Caudate nucleus (tissue), 63 donors: ENCODE measurements at places on chromosomes 1 and 21.
A peak's percentile ranks its signal among the peaks of the same experiment; 100 is the strongest.

- DNase-seq = no peak
Measured at GRCh38 chr21:45963232-45963570, 18.4 kb upstream of the COL6A1 start.

GRCh38 chr1:104768466-104768865, 1018.8 kb downstream of the AMY1C start:
- no peak for DNase-seq

DNA sequence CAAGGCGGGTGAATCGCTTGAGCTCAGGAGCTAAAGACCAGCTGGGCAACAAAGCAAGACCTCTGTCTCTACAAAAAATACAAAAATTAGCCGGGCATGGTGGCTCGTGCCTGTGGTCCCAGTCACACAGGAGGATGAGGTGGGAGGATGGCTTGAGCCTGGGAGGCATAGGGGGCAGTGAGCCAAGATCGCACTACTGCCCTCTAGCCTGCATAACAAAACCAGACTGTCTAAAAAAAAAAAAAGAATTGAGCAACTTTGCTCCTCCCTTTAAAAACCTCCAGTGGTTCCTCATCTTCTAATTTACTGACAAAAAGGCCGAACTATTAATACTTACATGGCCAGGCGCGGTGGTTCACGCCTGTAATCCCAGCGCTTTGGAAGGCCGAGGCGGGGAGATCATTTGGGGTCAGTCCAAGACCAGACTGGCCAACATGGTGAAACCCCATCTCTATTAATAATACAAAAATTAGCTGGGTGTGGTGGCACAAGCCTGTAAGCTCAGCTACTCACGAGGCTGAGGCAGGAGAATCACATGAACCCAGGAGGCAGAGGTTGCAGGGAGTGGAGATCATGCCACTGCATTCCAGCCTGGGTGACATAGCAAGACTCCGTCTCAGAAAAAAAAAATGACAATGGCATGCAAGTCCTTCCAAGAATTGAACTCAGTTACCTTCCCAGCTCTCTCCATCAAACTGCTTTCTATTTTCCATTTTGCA, 4.4 kb downstream of the ACBD3 start:
- no peak for DNase-seq

DNA sequence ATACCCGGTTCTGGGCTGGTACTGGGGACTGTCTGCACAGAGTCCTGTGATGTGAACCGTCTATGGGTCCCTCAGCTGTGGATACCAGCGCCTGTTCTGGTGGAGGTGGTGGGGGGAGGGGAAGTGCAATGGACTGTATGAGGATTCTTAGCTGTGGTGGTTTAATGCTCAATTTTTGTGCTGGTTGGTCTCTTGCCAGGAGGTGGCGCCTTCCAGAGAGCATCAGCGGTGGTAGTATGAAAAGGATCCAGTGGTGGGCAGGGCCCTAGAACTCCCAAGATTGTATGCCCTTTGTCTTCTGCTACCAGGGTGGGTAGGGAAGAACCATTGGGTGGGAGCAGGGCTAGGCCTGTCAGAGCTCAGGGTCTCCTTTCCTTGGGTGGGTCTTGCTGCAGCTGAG, 89.4 kb upstream of the B3GALT2 start:
- no peak for DNase-seq

DNA sequence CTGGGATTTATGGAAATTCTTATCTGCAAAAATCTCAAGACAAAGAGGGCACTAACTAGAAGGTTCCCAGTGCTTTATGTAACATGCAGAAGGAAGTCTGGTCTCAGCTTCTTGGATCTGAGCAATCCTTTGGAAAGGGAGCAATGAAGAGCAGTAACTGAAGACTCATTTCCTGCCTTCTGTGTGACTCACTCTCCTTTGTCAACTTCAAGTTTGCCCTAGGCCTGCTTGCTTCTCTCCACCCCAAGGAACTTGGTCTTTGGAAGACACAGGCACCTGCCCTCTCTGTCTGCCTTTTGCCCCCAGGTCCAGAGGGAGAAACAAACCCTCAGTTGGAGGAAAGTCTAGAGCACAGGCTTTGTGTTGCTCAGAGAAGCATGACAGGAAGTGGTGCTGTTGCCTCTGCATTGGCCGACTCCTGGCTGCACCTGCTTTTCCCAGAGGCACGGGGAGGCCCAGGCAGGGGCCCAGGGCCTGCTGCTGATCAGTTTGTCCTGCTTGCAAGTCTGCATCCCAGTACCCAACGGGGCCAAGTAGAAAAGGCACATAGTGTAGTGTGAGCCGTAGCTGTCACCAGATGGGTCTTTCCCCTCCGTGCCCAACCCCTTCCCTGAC, 137.2 kb downstream of the DHRS3 start:
- no peak for DNase-seq

GRCh38 chr1:204513117-204513716, 3.0 kb upstream of the MDM4 start:
- DNase-seq = no peak

- no peak for DNase-seq
Measured at GRCh38 chr1:211896958-211897357, 66.4 kb upstream of the LPGAT1 start.

DNA sequence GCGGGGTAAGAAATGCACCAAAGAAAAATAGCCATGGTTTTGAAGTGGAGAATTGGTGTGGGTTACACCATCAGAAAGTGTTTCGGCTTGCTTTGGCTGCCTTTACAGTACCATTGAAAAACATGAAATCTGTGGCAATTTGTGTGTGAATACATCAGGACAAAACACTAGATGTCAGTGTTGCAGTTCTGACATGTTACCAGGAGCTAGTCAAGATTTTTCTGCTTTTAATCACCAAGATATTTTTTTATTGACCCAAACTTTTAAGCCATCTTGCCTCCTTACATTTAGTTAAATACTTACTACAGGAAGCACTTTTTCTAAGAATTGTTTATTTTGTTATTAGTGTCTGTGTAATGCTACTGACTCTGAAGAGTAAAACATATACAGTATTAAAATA, 14.3 kb downstream of the RRP15 start:
- DNase-seq = no peak

GRCh38 chr1:6208723-6209660, 3.1 kb downstream of the RNF207 start:
- no peak for DNase-seq

GRCh38 chr1:96472471-96472870, 249.1 kb upstream of the PTBP2 start:
- no peak for DNase-seq

GRCh38 chr1:20078171-20078651, 8.2 kb downstream of the PLA2G5 start:
- no peak for DNase-seq

- DNase-seq = no peak
Measured at GRCh38 chr1:155695072-155695471, 6.2 kb downstream of the DAP3 start.

DNA sequence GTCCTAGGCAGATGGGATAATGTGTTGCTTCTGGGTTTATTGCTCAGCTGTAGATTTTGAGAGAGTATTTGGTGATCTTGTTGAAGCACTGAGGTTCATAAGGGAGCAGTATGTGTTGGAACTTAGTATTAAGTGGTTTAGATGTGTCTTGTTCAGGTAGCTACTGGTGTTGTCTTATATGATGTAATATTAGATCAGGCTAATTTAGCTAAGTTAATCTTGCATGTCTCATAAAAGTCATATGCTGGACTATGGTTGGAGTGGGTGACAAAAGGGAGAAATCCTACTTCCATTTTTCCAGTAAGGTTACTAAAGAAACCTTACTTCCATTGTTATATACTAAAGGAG, 196.4 kb downstream of the CLEC20A start:
- DNase-seq = no peak

DNA sequence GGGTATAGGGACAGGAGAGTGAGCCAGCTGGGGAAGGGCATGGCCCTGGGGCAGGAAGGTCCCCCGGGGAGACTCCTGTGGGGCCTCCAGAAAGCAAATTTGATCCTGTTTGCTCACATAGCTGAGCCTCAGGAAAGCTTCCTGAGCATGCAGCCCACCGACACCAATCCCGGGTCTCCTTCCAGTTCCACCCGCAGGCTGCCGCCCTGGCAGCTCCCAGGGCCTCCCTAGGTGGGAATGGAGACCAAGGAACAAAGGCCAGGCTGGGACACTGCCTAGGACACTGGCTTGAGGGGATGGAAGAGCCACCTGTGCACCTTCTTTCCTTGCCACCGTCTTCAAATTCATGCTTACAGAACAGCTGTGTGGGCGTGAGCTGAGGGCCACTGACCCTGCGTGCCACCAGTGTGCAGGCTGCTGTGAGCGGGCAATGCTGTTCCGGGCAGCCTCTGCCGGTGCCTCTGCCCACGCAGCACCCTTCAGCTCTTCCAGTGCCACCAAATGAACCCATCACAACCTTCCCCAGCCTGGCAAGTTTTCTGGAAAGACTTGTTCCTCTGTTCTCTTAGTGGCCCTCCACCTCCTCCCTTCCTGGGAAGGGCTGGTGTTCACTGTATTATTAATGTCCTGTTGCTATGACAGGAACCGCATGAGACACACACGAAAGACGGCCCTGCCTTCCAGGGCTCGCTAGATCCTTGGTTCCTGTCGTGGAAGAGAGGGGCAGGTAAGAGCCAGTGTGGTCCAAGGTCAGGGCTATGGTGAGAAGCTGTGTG, 53.6 kb downstream of the ACBD3 start:
- DNase-seq = no peak

DNA sequence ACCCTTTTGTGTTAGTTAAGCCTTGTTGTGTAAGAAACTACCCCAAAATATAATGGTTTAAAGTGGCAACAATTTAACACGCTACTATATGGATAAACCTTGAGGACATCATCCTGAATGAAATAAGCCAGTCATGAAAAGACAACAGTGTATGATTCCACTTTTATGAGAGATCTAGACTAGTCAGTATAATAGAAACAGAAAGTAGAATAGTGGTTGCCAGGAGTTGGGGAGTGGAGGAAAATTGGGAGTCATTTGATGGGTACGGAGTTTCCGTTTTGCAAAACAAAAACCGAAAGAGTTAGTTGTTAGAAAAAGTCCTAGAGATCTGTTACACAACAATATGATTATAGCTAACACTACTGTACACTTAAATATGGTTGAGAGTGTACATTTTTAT, 16.0 kb upstream of the CHIA start:
- DNase-seq = no peak

- DNase-seq = no peak
Measured at GRCh38 chr21:44713130-44713529, 1.8 kb upstream of the TSPEAR start.

- DNase-seq = peak; percentile 81
Measured at GRCh38 chr1:31701091-31701736, 2.6 kb downstream of the COL16A1 start.

DNA sequence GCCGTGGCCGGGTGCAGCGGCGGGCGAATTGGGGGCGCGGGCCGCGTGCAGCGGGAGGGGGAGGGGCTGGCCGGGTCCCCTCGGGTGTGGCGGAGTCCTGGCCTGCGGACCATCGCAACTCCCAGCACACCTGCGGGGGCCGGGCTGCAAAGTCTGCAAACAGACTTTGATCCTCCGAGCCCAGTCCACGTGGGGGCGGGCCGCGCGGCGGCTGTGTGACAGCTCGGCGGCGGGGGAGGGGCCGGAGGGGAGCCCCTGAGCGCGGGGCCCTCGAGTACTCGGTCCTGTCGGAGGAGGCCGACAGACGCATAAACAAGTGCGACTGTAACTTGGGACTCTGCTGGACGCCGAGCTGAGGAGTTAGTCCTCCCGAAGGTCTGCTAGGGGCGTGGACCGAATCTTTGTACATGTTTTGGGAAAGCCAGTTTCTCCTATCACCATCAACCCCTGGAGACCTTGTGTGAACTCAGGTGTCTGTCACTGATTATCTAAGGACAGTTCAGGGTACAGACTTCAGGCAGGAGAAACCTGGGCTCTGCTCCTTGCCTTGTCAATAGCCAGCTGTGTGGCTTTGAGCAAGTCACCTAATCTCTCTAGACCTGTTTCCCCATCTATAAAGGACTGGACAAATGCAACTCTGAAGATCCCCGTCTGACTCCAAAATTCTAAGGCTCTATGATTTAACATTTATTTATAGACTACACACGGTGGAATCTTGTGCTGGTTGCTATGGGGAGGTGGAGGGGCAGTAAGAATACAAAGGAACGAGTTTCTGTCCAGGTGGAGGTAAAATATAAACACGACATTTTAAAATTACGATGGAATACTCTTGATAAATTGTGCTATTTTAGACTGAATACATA, 710 bp upstream of the SLC30A1 start:
- DNase-seq = no peak

- DNase-seq = no peak
Measured at GRCh38 chr1:72253132-72253531, 29.2 kb downstream of the NEGR1 start.

GRCh38 chr1:117068580-117068979, 8.5 kb downstream of the TTF2 start:
- no peak for DNase-seq

DNA sequence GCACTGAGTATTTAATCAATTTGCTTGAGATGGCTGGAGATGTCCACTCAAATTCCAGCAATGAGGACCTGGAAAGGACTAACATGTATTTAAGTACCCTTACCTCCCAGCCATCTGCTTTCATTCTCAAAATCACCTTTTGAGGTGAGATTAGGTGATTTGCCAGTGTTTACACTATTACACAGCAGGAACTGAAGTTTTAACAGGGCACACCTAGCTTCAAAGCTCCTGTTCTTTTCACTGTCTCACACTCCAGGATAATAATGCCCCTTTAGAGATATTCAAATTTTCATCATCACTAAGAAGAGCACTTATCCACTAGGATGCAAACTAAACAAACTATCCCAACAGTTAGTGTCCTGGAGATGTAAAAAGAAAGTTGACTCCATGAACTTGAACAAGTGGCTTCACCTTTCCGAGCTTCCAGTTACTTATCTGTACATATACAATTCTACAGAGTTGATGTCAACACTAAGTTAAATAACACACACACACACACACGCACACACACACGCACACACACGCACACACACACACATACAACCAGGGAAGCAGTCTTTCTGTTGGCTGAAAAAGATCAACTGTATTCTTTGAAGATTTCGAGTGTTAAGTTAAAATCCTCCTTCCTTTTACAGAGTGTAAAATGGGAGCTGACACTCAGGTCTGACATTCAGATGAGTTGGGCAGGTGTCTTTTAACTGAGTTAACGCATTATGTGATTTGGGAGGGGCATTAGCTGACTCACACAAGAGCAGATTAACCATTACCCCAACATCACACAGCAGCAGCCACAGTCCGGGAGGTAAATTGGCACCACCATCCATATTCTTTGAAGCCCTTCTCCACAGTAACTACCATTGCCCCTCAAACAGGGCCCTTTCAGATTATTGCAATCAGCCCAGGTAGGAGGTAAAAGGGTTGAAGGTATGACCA, 15.5 kb upstream of the JAK1 start:
- no peak for DNase-seq

DNA sequence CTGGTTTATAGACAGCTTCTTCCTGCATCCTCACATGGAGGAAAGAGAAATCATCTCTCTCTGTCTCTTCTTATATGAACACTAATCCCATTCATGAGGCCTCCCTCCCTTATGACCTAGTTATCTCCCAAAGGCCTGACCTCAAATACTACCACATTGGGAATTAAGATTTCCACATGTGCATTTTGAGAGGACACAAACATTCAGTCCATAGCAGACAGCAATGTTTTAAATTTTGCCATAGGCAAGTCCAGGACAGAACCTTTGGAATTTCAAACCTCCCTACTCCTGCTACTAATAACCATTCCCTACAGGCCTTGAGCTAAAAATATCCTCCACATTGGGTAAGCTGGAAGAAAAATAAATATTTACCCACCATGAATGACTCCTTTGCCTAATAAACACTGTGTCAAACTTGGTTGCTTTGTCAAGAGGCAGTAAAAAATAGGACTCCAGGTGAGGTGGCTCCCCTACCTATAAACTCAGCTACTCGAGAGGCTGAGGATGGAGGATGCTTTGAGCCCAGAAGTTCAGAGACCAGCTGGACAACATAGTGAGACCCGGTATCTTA, 113.7 kb downstream of the ZNF281 start:
- no peak for DNase-seq

- DNase-seq = no peak
Measured at GRCh38 chr1:178580876-178581275, 68.0 kb downstream of the TEX35 start.
